ENCODE measurements at places on chromosomes 12 and 14.

DNA sequence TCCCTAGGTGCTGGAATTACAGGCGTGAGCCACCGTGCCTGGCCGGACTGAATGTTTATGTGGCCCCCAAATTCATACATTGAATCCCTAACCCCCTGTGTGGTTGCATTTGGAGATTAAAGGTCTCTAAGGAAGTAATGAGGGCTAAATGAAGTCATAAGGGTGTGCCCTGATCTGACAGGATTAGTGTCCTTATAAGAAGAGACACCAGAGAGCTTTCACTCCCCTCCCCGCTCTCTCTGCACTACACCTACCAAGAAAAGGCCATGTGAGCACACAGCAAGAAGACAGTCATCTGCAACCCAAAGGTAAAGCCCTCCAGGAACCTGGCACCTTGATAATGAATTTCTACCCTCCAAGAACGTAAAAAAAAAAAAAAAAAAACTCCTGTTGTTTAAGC is 212.1 kb upstream of the CAND1 start:
- no peak for DNase-seq

GRCh38 chr12:19764408-19764807 is 325.1 kb downstream of the AEBP2 start:
- DNase-seq: no peak

- DNase-seq: no peak
Observed at GRCh38 chr12:27873010-27873409, 93.0 kb upstream of the MANSC4 start.

- no peak for DNase-seq
Observed at GRCh38 chr12:49667325-49668090, 39.7 kb downstream of the FMNL3 start.

DNA sequence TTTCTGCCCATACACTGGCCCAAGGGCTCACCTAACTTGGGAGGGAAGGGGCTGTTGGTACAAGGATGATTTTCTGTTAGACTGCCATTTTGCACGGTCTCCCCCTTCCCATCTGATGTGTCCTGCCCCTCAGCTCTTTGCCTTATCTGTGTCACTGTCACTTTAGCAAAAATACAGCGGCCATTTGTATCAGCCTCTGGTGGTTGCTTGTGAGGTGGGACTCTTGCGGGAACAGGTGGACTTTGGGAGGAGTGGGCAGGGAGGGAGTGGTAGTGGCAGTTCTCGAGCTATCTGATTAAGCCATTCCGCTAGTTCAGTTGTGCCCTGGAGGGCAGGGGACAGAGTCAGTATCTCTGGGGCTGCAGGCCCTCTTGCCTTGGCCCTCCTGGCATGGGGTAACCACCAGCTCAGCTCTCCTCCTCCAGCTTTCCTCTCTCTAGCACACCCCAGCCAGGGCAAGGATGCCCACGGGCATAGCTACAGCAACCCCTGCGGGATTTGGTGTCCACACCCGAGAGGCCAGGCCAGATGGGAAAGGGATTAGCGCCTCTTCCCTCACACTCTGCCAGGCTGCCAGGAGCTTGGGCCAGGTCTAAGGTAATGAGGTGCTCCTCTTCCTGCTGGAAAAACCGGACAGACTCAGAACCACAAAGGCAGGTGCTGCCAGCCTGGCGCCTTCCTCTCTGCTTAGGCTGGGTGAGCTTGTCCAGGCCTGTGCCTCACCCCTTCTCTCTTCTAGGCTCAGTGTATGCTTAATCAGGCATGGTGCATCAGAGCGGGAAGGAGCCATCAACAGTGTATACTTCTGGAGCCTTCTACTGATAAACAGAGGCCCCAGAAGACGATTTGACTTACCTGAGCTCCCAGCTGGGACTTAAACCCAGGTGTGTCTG is 8.7 kb downstream of the SLC48A1 start:
- DNase-seq: no peak

DNA sequence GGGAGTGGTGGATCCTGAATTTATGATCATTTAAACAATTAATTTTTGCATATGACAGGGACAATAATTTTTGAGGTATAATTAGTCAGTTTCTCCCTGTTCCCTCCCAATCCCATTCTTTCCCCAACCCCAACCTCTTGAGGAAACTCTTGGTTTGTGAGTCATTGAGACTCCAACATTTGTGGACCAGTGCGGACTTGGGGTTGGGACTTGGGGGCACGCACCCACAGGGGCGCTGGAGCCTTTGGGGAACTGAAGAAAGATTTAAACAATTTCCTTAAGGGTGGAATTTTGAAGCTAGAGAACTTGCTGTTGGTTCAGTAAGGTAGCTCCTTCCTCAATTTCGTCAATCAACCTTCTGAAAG is 17.4 kb upstream of the PTGR2 start:
- no peak for DNase-seq

DNA sequence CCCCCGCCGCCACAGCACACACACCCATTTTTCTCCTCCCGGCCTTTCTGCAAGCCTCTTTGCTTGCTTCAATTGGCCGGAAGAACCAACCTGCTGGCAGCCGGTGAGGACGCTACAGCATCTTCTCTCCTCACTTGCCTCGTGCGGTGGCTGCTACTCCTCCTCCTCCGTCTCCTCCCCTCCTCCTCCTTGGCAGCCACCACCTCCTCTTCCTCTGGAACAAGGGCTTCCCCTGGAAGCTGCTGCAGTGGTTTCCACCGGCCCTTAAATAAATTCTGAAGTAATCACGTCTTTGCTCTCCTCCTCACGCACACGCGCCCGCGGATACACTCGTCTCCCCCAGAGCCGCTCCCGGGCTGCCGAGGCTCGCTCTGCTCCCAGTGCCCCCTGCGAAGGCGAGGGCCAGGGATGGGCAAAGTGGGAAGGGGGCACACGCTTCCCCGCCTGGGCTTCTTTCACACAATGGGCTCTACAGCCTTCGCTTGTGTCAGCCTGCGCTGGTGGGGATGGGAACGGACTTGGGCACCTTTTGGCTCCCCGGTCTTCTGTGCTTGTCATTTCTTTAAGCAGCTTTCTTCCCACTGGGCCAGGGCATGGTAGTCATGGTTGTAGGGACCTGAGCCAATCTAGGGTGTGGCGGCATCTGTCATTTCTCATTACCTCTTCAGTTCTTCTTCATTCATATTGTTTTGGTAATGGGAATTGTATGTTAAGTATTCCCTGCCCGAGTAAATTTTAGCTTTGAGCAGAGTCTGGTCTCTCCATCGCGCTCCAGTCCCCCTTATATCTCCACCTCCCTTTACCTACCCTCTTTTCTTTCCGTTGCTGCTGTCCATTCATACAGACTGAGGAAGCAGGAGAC is at the start of gene PPFIA2:
Gene PPFIA2, minus strand, starts transcription at position 161 of the 862 bp plus-strand sequence.
- no peak for DNase-seq

DNA sequence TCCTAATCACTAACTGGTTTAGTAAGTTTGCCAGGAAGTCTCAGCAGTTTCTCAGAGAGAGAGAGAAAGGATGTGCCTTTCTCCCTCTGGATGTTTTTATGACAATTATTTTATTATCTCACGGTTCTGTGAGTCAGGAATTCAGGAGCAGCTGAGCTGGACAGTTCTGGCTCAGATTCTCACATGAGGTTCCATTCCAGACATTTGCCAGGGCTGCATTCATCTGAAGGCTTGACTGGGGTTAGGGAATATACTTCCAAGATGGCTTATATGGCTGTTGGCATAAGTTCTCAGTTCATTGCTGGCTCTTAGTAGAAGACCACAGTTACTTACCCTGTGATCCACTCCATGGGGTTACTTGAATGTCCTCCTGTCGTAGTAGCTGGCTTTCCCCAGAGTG is 101.2 kb upstream of the ATF7IP start:
- DNase-seq: no peak

DNA sequence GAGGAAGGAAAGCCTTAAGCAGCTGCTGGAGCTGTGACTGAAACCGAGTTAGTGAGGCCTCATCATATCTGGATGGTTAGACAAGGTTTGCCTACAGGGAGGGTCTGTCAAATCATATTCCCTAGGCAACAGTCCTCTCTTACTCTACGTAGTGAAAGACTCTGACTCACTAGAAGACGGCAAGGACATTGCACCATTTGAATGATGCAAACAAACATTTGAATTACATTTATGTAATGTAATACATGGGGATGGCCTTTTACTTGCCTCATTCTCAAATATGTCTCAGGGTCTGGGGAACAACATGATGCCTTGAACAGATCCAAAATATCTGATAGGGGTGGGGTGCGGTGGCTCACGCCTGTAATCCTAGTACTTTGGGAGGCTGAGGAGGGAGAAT is 29.8 kb upstream of the STRAP start:
- DNase-seq: no peak

GRCh38 chr12:5913387-5913786 is 31.7 kb downstream of the ANO2 start:
- DNase-seq: no peak

- DNase-seq: no peak
Observed at GRCh38 chr12:120951-121350, 54.4 kb downstream of the IQSEC3 start.

DNA sequence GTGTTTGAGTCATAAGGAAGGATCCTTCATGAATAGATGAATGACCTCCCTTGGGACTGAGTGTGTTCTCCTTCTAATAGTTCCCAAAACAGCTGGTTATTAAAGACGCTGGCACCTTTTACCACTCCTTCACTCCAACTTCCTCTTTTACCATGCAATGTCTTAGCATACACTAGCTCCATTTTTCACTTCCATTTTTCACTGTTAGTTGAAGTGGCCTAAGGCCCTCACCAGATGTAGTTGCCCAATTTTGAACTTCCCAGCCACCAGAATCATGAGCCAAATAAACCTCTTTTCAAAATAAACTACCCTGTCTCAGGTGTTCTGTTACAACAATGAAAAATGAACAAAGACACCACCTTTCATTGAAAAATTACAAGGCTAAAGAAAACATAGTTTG is 64.7 kb downstream of the GPR65 start:
- DNase-seq: no peak

GRCh38 chr12:43180242-43180641 is 371.8 kb downstream of the ADAMTS20 start:
- no peak for DNase-seq

GRCh38 chr14:24051789-24052655 is at the start of gene CARMIL3:
Gene CARMIL3 (plus strand): TSS chr14:24052009. CDS start chr14:24052154, 145 bp downstream.
- DNase-seq: no peak

DNA sequence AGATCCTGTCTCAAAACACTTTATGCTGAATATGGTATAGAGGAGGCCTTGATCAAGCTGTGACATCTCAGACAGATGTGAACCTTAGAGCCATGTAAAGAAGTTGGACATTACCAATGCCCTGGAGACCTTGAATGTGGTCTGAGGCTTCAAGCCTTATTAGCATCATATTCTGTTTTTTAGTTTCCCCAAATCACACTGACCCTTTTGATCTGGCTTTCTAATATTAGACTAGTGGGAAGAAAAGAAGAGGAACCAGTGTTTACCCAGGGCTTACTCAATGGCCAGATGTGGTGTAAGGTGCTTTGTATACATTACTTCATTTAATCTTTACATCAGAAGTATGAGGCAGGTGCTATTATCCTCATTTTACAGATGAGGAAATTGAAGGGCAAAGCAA is 10.6 kb upstream of the TBPL2 start:
- DNase-seq: no peak

DNA sequence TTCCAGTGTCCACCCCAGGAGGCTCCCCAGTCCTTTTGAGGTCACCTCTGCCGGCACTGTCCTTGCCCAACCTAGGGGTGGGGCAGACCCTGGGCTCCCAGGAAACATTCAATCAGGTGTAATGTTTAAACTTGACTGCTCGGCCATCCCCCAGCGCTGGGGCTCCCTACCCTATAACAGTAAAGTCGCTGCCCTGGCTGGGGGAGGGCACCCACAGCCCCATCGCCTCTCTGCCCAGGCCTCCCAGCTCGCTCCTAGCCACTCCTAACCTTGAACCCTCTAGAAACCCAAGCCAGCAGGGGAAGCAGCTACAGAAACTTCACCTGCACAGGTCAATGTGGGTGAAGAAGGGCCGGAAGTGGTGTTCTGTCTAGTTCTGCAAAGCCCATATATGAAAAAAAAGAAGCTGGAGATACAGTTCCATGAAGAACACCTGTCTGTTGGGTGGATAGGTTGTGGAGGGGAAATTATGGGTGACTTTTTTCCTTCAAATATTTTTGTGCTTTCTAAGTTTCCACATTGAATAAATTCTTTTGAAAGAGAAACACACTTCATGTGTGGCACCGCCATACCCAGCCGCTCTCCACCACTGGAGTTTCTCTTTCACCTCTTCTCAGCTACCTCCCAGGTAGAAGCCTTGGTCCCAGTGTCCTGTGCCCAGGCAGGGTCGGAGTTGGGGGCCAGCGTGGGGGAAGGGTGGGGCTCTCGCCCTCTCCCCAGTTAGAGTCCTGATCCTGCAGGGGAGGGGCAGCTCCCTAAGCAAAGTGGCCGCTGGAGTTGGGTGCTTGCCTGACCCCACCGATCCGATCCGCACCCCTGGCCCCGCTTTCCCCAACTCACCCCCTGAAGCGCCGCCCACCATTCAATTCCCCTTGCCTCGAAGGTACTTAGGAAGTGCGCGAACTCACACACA is 1.1 kb downstream of the CLMN start:
- no peak for DNase-seq

DNA sequence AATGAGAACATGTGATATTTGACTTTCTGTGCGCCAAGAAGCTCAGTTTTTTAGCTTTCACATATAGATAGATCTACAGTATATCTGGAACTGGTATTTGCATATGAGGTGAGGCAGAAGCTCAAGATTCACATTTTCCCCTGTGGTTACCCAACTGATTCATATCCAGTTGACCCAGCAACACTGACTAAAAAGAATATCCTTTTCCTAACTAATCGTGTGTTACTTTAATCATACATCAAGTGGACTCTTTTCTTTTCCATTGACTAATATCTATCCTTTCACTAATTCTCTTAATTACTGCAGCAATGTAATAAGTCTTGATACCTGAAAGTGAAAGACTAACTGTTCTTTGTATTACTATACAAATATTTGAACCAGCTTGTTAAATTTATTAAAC is 236.1 kb downstream of the AEBP2 start:
- no peak for DNase-seq

GRCh38 chr14:36522972-36523715 is 3.1 kb upstream of the NKX2-1 start:
- no peak for DNase-seq

DNA sequence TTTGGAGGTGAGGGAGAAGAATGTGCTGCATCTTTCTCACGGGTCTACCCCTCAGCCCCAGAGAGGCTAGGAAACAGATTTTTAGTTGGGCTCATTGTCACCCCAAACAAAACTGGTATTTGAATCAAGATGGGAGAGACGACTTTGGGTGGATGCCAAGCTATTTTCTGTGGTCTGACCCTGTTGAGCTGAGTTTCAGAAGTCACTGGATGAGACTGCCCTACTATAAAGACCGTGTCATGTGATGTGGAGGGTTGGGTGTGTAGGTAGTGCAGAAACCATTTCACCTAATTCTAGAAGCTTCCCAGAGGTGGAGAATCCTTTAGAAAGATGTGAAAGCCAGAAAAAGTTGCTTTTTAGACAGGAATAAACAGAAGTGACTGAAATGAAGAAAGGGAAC is 60.2 kb downstream of the IFT43 start:
- no peak for DNase-seq

DNA sequence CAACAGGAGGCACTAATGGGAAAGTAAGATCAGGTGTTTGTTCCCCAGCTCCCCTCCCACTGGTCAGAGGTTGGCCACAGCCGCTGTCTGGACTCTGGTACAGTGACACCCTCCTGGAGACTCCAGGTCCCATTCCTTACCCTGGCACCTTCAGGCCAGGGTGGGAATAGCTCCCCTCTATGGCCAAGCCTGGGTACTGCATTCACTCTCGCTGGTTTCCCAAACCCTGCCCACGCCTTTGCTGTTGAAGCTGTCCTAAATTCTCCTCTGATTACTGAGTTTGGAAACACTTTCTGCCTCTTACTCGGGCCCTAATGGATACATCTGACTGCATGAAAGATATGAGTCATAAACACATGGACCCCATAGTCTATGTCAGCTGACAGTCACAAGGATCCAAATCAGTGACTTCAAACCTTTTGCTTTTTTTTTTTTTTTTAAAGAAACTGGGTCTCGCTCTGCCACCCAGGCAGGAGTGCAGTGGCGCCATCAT is 17.9 kb downstream of the HRK start:
- no peak for DNase-seq

Measured in cortex of kidney (tissue), 1 donor.